ENCODE measurements at places on chromosomes 4 and X.

GRCh38 chr4:47837094-47837907, 566 bp downstream of the CORIN start:
- no peak overlapping the region for H3K27ac ChIP-seq
- H3K4me1 ChIP-seq, result peaks cover 6% of the 10 kb centered on the region
- no peaks in the 10 kb centered on the region for H3K36me3 ChIP-seq
- peak; percentile 37 for DNase-seq

GRCh38 chr4:141335166-141335565, 114.5 kb downstream of the ZNF330 start:
- no peaks in the 10 kb centered on the region for H3K27me3 ChIP-seq
- H3K36me3 ChIP-seq, result no peaks in the 10 kb centered on the region
- DNase-seq, result no peak

- H3K4me3 ChIP-seq, result no peak overlapping the region
- H3K4me1 ChIP-seq, result no peaks in the 10 kb centered on the region
- no peak overlapping the region for H3K27ac ChIP-seq
- no peaks in the 10 kb centered on the region for H3K36me3 ChIP-seq
- no peak for DNase-seq
These were observed 711 bp downstream of the ACE2 start for GRCh38 chrX:15600049-15600448.

DNA sequence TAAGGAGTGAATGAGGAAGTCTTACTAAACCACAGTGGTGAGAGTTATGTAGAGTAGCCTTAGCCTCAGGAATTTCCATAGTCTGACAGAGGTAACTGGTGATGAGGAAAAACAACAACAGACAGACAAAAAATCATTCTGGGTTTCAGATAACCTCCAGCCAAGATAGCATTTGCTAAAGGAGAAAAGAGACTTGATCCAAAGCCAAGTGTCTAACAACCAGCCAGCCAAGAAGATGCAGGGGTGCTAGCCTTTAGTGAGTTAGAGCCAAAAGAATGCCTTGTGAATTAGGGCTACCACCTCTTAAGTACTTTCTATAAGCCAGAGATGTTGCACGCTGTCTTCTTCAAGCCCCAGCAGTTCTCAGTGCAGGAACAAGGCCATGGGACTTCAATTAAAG, 478.0 kb upstream of the CPEB2 start:
- no peak overlapping the region for H3K4me3 ChIP-seq
- no peak overlapping the region for H3K27ac ChIP-seq
- DNase-seq, result no peak
- no peaks in the 10 kb centered on the region for H3K27me3 ChIP-seq
- no peaks in the 10 kb centered on the region for H3K4me1 ChIP-seq

- H3K27me3 ChIP-seq, result no peaks in the 10 kb centered on the region
- no peak for DNase-seq
- no peak overlapping the region for H3K4me3 ChIP-seq
- no peaks in the 10 kb centered on the region for H3K4me1 ChIP-seq
These were observed 293.5 kb downstream of the KCNIP4 start for GRCh38 chr4:21655031-21655430.

DNA sequence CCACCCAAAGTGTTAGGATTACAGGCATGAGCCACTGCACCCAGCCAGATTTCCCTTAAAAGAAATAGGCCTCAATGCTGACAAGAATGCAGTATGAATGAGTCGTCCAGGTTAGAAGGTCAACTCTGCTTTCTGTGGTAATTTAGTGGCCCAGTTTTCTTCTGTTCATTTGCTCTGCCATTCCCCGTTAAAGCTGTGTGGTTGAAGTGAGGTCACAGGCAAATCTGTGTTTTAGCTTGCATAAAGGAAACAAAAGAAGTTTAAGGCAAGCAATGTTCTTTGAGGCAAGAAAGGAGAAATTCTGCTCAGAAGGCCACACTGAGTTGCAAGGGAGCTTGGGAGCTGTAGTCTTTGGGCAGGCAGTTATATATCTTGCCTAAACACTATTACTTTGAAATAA, 176.8 kb downstream of the LARP7 start:
- no peak for DNase-seq
- H3K36me3 ChIP-seq, result no peaks in the 10 kb centered on the region
- H3K4me1 ChIP-seq, result no peaks in the 10 kb centered on the region
- no peak overlapping the region for H3K4me3 ChIP-seq

GRCh38 chrX:23493941-23494374, 159.3 kb downstream of the PTCHD1 start:
- no peaks in the 10 kb centered on the region for H3K4me1 ChIP-seq
- no peak overlapping the region for H3K27ac ChIP-seq
- no peak for DNase-seq
- H3K4me3 ChIP-seq, result no peak overlapping the region
- H3K27me3 ChIP-seq, result no peaks in the 10 kb centered on the region

DNA sequence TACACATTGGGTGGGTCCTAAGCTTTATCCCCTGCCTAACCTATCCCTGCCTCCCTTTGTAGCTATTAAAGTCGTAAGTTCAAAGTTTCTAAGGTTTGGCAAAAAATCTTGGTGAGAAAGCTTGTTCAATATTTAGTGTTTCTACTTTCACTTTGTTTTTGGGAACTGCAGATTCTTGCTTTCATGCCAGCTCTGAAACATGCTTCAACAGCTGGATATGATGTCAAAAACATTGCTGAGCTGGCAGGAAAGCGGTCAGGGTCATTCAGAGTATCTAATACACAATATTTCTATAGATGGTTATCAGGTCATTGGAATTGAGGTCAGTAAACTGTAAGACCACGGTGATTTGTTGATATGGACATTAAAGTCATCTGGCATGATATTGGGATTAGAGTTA, 19.7 kb downstream of the CENPI start:
- no peak for DNase-seq
- H3K27me3 ChIP-seq, result no peaks in the 10 kb centered on the region
- H3K36me3 ChIP-seq, result no peaks in the 10 kb centered on the region

GRCh38 chr4:147381749-147382148, 99.1 kb upstream of the EDNRA start:
- H3K4me3 ChIP-seq, result no peak overlapping the region
- H3K36me3 ChIP-seq, result no peaks in the 10 kb centered on the region
- no peak for DNase-seq
- H3K4me1 ChIP-seq, result no peaks in the 10 kb centered on the region

- no peak overlapping the region for H3K4me3 ChIP-seq
- H3K27ac ChIP-seq, result no peak overlapping the region
- no peaks in the 10 kb centered on the region for H3K36me3 ChIP-seq
- no peak for DNase-seq
- no peaks in the 10 kb centered on the region for H3K27me3 ChIP-seq
- H3K4me1 ChIP-seq, result no peaks in the 10 kb centered on the region
These were observed 44.7 kb downstream of the MAGEB17 start for GRCh38 chrX:16212024-16212423.

DNA sequence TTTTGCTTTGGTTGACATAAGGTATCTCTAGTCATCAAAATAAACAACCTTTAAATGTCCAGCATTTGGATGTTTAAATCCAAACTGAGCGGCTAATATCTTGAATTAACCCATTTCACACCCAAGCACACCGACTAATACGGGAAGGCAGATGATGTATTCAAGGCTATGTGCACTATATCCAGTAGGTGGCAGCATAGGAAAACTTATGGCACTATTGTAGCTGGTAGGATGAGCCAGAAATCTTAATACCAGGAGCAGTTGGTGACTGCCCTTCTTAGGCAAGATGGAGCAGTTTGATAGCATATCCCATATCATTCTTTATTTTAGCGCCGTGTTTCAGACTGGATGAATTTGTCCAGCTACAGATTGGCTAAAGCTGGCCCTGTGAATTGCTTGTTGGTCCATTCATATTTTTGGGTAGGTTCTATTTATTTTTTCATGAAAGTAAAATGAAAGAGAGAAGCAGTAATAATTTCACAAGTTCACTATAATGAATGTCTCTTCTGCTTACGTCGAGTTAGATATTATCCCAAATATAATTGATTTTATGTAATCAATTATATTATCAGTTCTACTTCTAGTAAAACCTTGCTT, 24.4 kb downstream of the UCHL1 start:
- DNase-seq, result peak; percentile 26
- H3K4me1 ChIP-seq, result no peaks in the 10 kb centered on the region
- no peak overlapping the region for H3K4me3 ChIP-seq
- H3K36me3 ChIP-seq, result no peaks in the 10 kb centered on the region

DNA sequence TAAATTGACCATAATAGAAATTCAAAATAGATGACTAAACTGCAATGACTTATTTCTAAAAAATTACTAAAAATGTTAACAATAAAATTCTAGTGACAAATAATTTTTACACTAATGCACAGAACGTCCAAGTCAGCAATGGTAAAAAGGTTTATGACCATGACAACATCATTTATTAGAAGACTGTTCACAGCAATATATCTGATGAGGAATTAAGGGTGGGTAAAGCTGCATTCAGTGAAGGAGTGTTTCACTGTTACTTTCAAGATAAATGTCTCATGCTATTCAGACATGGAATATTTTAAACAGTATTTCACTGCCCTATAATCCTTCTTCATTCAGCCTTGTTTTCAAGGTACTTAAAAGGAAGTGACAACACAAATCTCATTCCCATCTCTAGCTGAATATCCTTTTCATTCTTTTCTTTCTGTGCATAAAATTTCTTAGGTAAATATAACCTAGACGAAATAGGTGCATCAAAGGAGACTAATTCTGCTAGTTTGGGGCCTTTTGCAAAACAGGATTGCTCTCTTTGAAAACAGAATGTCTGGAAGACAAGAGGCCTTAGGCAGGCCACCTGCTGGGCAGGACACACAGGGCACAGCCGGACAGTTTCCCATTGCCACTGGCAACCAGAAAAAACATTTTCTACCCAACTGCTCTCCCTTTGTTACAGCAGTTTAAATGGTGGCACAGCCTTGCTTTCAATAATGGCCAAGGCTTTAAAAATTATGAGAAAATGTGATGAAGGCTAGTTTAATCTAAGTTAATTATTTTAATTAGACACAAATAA, 600.3 kb downstream of the SPRY1 start:
- no peaks in the 10 kb centered on the region for H3K36me3 ChIP-seq
- H3K27ac ChIP-seq, result no peak overlapping the region
- H3K4me1 ChIP-seq, result no peaks in the 10 kb centered on the region
- DNase-seq, result no peak
- H3K4me3 ChIP-seq, result no peak overlapping the region
- no peaks in the 10 kb centered on the region for H3K27me3 ChIP-seq

DNA sequence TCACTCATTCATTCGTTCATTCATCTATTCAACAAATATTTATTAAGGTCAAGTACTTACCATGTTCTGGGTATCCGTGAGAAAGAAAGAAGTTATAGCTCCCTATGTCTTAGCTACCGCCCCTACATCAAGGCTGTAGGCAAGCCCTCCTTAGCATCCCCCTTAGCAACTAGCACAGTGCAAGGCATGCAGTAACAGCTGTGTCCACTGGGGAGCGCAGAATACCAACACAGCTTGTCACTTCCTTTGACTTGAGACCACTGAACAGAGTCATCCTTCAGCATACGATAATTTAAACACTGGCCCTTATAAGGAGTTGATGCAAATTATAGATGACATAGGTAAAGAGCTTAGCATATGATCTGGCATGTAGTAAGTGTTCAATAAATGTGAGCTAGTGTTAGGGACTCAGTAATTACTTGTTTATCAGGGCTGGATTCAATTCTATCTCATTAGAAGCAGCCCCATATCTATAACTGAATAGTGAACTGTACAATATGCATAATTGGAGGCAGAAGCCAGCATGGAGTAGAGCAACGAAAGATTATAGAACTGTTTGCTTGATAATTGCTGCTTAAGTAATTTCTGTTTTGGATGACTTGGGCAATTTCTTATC, 8.7 kb downstream of the KIAA1210 start:
- no peak overlapping the region for H3K27ac ChIP-seq
- no peak overlapping the region for H3K4me3 ChIP-seq
- no peaks in the 10 kb centered on the region for H3K27me3 ChIP-seq

DNA sequence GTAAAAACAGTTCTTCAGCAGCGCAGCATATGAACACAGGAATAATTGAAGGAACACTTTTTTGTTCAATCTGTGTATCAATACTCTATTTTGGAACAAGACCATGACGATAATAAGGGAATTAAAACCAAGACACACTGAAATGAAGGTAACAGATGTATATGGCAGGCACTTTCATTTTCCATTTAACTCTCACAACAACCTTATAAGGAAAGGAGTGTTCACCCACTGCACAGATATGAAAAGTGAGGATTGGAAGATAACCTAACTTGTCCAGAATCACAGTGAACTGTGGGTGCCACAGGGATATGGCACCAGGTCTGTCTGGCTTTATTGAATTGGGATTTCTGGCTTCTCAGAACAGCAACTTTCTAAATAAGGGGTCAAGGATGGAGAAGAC, 153.3 kb downstream of the MID1IP1 start:
- no peak overlapping the region for H3K27ac ChIP-seq
- H3K36me3 ChIP-seq, result no peaks in the 10 kb centered on the region
- H3K4me1 ChIP-seq, result no peaks in the 10 kb centered on the region

DNA sequence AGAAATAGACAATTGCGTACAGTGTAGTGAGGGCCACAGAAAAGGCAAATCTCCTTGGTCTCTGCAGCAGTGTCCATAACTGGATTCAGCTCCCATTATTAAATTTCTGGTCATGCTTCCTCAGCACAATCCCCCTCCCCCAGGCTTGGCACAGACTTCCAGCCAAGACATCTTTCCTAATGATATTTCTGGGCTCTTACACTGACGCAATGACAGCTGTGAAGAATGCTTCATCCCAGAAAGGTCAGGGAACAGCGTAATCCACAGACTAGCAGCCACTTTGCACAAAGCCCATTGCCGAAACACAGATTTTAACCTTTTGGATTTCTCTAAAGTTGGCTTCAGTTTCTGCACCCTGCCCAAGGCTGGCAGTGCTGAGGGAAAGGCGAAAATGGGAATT, 597.6 kb upstream of the CPEB2 start:
- no peaks in the 10 kb centered on the region for H3K36me3 ChIP-seq
- no peaks in the 10 kb centered on the region for H3K4me1 ChIP-seq
- H3K27me3 ChIP-seq, result no peaks in the 10 kb centered on the region
- DNase-seq, result no peak
- H3K4me3 ChIP-seq, result no peak overlapping the region

GRCh38 chrX:8731559-8732395, at the start of gene ANOS1:
Gene ANOS1, minus strand, starts transcription at chrX:8732137. Its CDS starts 101 bp downstream, at chrX:8732036.
- no peaks in the 10 kb centered on the region for H3K4me1 ChIP-seq
- no peak for DNase-seq
- H3K27me3 ChIP-seq, result no peaks in the 10 kb centered on the region
- H3K4me3 ChIP-seq, result no peak within 1 kb of the TSS
- no peak within 1 kb of the TSS for H3K27ac ChIP-seq

DNA sequence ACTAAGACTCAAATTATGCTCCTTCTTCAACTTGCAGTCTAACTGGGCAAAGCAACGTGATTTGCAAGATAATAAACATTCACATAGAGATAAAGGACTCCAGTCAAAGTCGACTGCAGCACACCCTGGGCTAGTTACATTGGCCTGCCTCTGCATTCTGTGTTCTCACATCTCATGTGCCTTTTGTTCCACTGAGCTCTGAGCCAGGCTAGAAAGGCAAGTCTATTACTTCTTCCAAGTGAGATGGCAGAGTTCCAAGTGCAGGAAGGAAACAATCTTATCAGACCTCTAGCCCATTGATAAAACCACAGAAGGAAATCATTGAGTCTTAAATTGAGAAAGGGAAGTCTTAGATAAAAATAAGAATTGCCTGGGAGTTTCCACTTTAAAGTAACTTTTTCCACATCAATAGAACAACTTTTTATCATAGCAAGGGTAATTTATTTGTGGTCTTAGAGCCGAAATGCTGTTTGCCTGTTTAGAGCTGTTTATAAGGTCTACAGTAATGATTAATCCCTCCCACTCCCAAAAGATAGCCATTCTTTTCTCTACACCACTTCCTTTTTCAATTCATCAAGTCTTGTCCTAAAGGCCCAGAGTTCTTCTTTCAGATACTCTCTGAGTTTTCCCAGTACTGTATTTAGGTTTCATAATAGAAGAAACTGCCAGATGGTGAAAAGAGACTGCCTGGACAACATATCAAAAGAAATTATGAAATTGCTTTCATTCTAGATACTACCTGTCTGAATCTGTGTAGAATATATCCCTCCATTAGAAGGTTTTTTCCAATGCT, 200.2 kb downstream of the GUCY2F start:
- no peaks in the 10 kb centered on the region for H3K4me1 ChIP-seq
- H3K27ac ChIP-seq, result no peak overlapping the region
- H3K36me3 ChIP-seq, result no peaks in the 10 kb centered on the region
- DNase-seq, result no peak

Data from naive thymus-derived CD4-positive, alpha-beta T cell (primary cell).